ENCODE measurements at places on chromosomes 13 and 19. TPM values are rescaled to one million over a fixed set of nuclear protein-coding genes. Genes with fewer than 3 reads are reported as not detected.

GRCh38 chr19:20558571-20558970 lies 7.0 kb downstream of the ZNF737 start:
- DNase-seq, result no peak

DNA sequence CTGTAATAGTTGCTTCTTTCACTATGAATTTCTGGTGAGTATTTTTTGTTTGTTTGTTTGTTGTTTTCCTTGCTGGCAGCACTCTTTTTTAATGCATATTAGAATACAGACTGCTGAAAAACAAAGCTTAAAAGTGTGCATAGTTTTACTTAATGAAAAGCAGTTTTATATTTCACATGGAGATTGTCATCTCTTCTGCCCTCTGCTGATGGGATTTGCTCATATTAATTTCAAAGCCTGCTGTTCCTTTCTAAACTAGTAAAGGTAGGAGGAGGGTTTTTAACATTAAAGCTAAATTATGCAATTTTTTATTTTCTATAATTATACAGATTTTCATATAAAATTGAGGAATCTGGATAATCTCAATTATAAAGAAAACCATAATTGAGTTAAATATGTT lies 692.6 kb upstream of the SLITRK1 start:
- DNase-seq, result no peak

GRCh38 chr19:8148410-8149260 lies 757 bp downstream of the FBN3 start:
- DNase-seq, result no peak

- DNase-seq, result no peak
Observed at GRCh38 chr13:51687947-51688714, 103.9 kb downstream of the WDFY2 start.

Gene SLC27A1
- 6.3 TPM for total RNA-seq

Gene TEKTIP1
- not detected for total RNA-seq

GRCh38 chr13:71830736-71831135 lies 36.3 kb downstream of the DACH1 start:
- no peak for DNase-seq

Gene ZNF805
- 7.7 TPM for total RNA-seq

Gene ICAM1
- 3.8 TPM for total RNA-seq

GRCh38 chr13:71359641-71360040 lies 507.4 kb downstream of the DACH1 start:
- DNase-seq, result no peak

DNA sequence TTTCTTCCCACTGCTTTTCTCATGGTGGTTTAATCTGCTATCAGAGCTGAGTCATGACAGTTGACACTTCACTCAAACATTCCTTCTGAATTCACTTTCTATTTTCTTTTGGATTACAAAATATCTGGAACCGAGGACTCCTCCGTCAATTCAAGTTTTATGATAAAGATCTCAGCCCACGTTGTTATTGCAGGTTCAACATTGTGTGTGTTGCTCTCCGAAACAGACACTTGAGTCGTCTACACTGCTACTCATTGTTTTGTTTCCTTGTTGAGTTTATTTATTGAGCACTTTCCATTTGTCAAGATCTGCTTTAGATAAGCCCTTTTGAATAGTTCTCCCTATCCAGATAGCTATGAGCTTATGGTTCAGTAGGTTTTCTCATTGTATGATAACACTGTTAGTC lies 636.1 kb upstream of the GPC6 start:
- no peak for DNase-seq

Gene DIS3
- 42.5 TPM for total RNA-seq

Gene PIH1D1
- 121 TPM for total RNA-seq

DNA sequence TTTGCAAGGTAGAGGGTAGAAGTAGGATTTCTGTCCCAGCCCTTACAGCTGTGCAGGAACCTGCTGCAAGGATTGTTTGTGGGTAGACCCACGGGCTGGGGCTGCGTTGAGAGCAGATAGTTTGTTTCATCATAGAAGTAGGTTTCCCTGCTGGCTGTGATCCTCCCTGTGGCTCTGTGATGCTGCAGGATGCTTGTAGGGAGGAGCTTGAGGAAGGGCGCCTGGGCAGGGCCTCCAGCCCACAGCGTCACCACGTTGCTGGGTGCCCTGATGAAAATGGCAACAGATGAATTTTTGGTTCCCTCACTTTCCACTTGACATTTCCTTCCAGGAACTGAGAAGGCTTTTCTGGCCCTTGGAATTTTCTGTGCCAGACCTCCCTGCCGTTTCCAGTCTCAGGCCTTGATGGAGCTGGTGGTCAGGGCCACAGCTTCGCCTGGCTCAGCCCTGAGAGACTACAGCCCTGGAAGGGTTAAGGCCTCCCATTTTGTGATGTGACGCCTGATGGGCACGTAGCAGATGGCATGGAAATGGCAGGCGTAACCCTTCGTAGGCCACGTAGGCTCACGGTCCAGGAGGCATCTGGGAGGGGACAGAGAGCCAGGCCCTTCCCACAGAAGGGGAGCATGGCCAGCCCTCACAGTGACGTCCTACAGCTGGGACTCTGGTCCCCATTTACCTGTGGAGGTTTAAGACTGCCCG lies 42.2 kb downstream of the GATAD2A start:
- no peak for DNase-seq
